ENCODE measurements at places on chromosomes 1 and 21. TPM values are rescaled to one million over a fixed set of nuclear protein-coding genes. Genes with fewer than 3 reads are reported as not detected.

The TFF2 gene
- total RNA-seq: not detected

GRCh38 chr1:166685200-166685599 is 154.1 kb upstream of the POGK start:
- DNase-seq: no peak

GRCh38 chr21:31140676-31141075 is 102.4 kb upstream of the KRTAP19-8 start:
- DNase-seq: no peak

GRCh38 chr1:182235952-182236650 is 155.5 kb downstream of the GLUL start:
- no peak for DNase-seq

Data from right atrium auricular region (tissue), 2 donors.